ENCODE measurements at places on chromosomes 2 and 18.

GRCh38 chr2:44615950-44616518 is 254.3 kb downstream of the CAMKMT start:
- no peak for DNase-seq

GRCh38 chr2:223166983-223167650 is 115.1 kb downstream of the KCNE4 start:
- DNase-seq, result no peak

DNA sequence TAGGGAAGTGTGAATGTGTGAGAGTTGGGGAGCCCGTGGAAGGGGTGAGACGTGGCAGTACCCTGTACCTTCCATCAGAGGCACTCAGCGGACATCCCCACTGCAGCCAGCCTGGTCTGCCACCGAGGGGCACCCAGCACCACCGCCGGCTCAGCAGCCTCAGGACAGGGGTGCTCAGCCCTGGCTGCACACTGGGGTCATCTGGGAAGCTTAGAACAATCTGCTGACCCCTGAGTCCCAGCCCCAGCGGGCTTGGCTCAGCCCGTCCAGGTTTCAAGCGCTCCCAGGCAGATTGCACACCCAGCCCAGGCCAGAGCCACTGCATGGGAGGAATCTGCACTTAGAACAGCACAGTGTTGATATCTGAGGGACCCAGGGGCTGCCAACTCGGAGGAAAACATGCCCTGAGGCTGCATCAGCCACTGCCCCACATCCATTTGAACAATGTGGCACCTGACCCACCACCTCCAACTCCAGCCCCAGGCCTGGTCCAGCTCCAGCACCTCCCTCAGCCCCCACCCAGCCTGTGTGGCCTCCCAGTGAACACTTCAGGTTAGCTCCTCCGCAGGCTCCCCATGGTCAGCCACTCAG is 147.1 kb upstream of the OTOS start:
- DNase-seq, result no peak

GRCh38 chr18:55856229-55856628 is 268.2 kb upstream of the TCF4 start:
- DNase-seq, result no peak

DNA sequence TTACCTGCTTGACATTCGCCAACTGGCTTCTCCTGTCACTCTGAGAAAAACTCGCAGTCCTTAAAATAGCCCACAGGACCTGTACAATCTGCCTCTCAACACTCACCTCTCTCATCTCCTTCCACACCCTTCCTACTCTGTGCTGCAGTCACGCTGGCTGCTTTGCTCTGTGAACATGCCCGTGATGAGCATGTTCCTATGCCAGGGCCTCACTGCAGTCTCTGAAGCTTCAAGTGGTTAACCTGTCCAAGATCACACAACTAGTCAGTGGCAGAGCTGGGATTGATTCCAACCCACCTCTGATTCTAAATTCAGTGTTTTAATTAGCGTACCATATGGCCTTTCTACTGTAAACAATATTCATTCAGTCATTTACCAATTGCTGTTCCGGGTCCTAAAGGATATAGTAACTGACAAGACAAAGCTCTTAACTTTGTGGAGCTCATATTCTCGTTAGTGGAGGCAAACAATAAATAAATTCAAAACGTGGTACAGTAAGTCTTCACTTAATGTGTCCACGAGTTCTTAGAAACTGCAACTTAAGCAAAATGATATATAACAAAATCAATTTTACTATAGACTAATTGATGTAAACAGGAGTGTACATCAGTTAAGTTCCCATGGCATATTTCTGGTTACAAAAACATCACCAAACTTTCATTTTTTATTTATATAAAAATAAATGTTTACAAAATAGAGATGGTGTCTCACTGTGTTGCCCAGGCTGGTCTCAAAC is 38.9 kb upstream of the FBXO11 start:
- DNase-seq, result no peak

DNA sequence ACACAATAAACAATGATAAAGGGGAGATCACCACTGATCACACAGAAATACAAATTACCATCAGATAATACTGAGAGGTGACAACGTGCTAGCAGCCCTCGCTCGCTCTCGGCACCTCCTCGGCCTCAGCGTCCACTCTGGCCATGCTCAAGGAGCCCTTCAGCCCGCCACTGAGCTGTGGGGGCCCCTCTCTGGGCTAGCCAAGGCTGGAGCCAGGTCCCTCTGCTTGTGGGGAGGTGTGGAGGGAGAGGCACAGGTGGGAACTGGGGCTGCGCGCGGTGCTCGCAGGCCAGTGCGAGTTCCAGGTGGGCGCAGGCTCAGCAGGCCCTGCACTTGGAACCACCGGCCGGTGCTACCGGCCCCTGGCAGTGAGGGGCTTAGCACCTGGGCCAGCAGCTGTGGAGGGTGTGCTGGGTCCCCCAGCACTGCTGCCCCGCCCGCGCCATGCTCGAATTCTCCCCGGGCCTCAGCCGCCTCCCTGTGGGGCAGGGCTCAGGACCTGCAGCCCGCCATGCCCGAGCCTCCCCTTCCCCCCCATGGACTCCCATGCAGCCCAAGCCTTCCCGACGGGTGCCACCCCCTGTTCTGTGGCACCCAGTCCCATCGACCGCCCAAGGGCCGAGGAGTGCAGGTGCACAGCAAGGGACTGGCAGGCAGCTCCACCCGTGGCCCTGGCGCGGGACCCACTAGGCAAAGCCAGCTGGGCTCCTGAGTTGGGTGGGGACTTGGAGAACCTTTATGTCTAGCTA is 340.0 kb upstream of the GULP1 start:
- DNase-seq, result no peak

DNA sequence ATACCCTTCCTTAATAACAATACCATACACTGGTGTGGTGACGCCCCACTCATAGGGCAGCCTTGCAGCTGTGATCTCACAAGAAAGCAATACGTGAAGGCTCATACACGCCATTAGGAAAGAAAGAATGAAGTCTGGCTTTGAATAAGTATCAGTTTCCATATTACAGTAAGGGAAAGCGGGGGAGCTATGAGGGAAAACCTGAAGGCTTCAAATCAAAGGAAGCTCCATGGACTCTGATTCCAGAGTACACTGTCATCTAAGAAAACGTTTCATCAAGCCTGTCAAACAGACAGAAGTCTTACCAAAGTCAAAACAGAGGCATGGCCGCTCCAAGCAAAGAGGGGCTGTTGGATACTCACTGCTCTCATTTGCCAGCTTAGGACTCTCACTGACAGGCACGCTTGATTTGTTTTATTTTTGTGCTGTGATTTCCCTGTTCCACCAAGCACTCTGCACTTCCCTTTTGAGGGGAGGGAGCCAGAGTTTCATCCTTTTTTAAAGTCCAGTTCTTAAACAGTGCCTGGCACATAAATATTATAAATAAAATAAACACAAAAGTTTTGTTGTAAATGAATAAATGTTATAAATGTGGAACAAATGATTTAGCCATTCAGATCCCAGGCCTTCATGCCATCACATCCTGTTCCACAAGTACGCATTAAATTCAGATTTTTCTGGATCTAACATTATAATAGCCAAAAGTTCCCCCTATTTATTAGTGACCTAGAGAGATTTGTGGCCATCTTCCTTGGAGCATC is 221.2 kb downstream of the PIEZO2 start:
- no peak for DNase-seq

- peak; percentile 17 for DNase-seq
Measured at GRCh38 chr2:175256806-175257585, 75.5 kb upstream of the ATP5MC3 start.

DNA sequence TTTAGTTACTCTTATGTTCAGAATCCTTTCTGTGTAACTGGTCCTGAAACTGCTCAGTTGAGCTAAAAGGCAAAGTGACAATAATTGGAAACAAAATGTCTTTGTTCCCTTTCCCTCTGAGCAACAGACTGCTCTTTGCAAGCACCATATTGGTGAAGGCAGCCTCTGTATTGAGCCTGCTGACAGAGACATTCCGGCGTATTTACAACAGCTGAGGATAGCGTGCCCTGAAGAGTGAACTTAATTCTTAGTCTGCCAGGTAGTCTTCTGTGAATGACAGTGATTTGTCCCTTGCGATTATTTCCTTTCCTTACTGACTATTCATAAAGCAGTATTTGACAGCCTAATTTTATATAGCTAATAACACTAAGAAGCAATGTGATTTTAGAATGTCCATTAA is 239.1 kb downstream of the CPS1 start:
- no peak for DNase-seq

DNA sequence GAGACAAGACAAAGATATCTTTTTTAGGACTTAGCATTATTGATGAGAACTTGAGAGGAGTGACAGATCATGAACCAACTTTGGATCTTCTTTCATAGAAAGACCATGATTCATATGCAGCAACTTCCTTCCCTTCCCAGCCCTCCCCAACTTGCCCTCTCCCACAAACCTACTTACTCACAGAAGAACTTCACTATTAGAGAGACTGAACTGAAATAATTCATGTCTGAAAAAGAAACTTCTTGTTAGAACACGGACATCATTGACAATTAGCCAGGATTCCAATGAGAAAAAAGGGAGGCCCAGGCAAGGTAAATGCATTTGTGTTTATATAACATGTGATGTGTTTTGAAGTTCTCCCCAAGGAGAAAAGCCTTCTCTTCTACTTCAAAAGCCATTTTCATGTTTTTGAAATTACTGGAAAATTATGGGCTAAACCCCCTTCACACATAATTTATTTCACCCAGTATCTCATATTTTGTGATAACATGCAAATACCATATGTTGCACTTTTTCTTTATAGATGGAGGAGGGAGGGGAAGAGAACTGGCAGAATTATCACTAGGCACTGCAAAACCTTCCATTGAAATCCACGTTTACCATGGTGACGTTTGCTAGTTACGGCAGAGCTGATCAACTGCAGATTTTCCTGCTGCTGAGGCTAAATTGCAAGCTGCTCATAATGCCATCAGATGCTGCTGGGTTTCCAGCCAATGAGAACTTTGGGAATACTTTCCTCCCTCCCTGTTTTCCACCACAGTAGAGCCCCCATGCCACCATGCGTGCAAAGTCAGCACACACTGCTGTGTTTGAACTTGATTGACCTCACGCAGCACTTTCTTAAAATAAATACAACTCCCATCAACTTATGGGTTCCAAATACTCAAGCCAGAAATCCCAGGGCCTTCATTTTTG is 294.7 kb downstream of the MEIS1 start:
- no peak for DNase-seq

DNA sequence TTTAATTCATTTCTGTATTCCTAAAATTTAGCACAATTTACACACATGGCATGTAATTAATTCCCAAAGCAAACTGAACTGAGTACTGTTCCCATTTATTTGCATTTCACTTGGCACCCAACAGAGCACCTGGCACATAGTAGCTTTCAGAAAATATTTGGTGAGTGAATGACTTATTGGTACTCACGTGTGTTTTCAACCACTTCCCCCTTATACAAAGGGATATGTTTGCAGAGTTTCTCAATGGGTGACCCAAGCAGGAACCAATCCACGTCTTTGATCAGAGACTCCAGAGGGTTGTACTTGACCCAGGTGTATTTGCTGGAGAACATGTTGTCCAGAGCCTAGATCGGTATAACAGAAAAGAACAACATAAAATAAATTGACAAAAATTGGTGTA is 6.6 kb downstream of the GKN2 start:
- no peak for DNase-seq

- no peak for DNase-seq
Measured at GRCh38 chr2:24328010-24328409, 32.3 kb downstream of the ITSN2 start.

Data from activated CD4-positive, alpha-beta T cell treated with anti-CD3 and anti-CD28 coated beads for 36 hours (primary cell).